ENCODE measurements at places on chromosomes 1 and 21.

DNA sequence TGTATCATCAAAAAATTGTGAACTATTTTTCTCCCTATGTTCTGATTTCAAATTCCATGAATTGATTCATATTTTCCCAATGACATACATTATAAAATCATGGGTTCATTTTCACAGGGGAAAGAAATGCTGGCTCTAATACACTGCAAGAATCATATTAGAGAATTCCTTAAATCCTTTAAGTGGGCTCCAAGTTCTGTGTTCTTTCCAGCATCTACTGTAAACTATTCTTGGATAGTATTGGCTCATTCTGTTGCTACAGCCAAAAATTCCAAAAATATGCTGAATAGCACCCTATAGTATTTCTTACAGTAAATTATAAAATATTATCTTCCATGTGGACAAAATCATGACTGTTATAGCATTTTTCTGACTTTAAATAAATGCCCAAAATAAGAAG lies 19.0 kb upstream of the C1orf105 start:
- DNase-seq: no peak

GRCh38 chr1:208450958-208451357 lies 206.8 kb upstream of the PLXNA2 start:
- no peak for DNase-seq

GRCh38 chr1:116694524-116694923 lies 27.0 kb upstream of the IGSF3 start:
- no peak for DNase-seq

DNA sequence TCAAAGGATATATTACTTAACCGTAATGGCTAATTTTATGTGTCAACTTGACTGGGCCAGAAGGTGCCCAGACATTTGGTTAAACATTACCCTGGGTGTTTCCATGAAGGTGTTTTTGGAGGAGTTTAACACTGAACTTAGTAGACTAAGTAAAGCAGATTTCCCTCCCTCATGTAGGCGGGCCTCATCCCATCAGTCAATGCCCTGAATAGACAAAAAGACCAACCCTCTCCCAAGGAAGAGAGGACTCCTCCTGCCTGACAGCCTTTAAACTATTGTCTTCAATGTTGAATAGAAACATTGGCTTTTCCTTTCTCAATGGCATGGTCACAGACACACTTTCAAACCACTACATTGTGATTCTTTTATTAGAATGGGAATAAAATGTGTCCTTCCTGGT lies 121.9 kb downstream of the SETD4 start:
- DNase-seq: no peak

DNA sequence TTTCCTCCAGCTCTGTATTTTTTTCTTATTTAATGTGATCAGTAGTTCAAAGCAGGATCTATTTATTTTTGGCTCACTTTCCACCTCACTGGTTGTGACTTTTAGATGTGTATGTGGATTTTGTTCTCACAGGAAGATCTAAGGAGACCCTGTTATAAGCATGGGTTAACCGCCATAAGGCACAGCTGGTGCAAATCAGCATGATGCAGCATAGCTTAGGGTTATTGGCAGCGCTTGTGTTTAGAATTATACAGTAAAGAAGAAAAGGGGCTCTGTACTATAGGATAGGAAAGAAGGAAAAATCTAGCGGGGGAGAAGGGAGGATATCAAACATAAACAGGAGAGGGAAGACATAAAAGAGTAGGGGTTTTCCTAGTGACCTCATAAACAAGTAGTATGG lies 26.9 kb upstream of the RGL1 start:
- DNase-seq: no peak

DNA sequence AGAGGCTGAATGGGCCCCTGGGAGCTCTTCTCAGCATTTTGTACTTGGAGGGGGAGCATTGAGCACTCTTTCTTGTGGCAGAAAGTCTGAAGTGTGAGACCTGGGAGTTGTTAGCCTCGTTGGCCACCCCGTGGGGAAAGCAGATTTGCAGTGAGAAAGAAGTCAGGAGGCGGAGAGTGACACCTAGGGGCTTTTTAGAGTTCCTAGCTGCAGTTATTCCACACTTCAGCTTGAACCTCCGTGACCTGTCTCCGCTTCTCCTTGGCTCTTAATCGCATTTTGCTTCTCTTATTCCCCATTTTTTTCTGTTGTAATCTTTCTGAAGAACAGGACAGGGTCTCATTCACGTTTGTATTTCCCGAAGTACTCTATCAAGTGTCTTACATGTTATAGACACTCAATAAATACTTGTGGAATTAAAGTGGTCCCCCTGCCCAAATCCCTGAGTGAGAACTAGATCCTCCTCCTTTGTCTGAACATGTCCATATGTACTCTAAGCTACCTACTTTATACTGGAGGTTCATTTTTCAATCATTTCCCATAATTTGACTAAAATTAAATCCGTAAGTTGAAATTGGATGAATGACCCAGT lies 14.5 kb upstream of the C1orf141 start:
- peak; percentile 70 for DNase-seq

DNA sequence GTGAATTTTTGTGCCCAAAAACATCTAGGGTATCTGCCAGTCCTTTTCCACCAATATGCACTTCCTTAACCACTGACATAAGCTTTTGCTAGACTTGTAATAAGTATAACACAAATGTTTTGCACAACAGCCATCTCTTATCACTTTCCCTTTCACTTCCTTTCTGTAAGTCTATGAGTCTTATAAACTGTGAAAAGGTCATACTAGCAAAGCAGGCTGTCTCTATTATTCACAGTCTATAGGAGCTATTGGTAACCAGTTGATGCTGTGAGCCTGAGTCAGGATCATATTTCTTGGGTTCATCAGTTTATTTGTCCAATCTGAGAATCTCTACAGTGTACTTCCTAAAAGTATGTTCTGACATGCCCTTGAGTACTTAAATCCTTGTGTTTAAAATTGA lies 172.6 kb downstream of the CHRM3 start:
- DNase-seq: no peak

GRCh38 chr1:118990513-118991152 lies 2.5 kb upstream of the TBX15 start:
- DNase-seq: no peak

DNA sequence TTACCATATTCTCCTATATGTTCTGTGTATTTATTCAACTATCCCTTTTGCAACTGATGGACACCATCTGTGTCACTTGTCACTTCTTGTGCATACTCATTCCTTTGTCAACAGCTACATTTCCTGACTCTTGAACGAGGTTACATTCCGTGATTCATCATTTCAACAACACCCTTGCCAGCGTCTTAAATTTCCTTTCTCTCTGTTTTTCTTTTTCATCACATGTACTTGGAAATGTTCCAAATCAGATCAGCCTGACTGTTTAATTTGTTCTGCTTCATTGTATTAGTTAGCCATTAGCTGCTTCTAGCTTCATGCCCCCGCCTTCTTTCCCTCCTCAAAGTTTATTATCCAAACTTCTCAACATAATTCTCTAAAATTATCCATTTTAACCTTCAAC lies 173.0 kb downstream of the ADGRL4 start:
- DNase-seq: no peak

DNA sequence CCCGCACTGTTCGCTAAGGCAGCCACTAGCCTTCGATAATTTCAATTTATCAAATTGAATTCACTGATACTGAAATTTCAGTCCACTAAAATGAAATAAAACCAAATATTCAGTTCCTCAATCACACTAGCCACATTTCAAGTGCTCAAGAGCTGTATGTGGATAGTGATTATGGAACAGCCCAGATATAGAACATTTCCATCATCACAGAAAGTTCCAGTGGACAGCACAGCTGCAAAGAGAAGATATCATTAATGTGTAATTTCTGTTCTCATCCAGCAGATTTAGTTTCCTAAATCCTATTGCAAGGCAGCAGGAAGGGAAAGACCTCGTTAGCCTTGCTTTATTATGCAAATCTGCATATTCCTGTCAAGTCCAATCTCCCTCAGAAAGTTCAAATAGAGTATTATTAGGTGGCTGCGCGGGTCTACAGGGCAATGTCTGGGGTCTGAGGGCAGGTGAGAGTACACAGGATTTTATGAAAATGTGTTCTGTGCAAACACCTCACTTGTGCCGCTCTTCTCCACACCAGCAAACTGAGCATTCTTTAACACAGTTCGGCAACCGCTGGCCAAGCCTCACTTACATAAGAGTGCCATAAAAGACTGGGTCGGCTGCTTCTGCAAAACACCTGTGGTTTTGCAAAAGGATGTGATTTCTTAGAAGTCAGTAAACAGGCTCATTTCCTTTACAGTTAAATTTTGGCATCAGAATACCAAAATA lies 22.4 kb downstream of the CAPZB start:
- peak; percentile 84 for DNase-seq

GRCh38 chr1:234709473-234710228 lies 99.7 kb upstream of the IRF2BP2 start:
- no peak for DNase-seq

- no peak for DNase-seq
These were observed 96.8 kb upstream of the RUNX3 start for GRCh38 chr1:25026730-25027450.

GRCh38 chr21:46421191-46421750 lies 37.4 kb upstream of the DIP2A start:
- no peak for DNase-seq

- DNase-seq: no peak
These were observed 5.3 kb downstream of the IL23R start for GRCh38 chr1:67171574-67171955.

All from activated CD4-positive, alpha-beta T cell treated with anti-CD3 and anti-CD28 coated beads, Interleukin-2, amount 10 ng/mL, durations not matched to agents 7 days and 5 days (primary cell).